ENCODE measurements at places on chromosomes 12 and 14.

- no peak for DNase-seq
Measured at GRCh38 chr14:77278461-77279230, 7.6 kb upstream of the NGB start.

GRCh38 chr12:108572166-108572790 lies 9.9 kb downstream of the ISCU start:
- no peak for DNase-seq

DNA sequence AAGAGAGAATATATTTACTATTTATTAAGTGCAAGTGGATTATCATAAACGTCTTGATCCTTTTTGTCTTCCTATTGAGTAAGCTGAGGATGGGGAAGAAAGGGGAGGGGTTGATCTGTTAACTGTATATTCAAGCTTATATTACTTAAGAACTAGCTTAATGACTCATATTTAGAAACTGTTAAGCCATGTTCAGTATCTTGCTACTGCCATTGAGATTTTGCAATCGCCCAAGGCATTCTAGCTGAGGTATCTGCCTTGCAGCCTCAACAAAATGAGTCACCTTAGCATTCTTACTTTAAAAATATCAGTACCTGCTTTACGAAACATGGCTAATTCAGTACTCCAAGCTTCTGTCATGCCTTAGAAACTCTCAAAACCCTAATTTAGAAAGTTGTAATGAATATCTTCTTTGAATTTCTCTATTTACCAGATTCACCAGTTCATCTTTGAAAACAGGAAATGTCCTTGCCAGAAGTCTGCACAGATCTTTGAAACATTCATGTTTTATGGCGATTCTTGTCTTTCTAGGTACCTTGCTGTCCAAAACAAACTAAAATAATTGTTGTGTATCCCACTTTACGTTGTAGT lies 76.1 kb downstream of the ALG10B start:
- DNase-seq, result no peak

GRCh38 chr14:57493467-57494181 lies at the start of gene CCDC198:
CCDC198 (minus strand) TSS chr14:57493857; CDS start chr14:57493715, 142 bp downstream.
- DNase-seq, result no peak

GRCh38 chr14:58836303-58836974 lies 198.7 kb downstream of the DACT1 start:
- DNase-seq, result no peak

DNA sequence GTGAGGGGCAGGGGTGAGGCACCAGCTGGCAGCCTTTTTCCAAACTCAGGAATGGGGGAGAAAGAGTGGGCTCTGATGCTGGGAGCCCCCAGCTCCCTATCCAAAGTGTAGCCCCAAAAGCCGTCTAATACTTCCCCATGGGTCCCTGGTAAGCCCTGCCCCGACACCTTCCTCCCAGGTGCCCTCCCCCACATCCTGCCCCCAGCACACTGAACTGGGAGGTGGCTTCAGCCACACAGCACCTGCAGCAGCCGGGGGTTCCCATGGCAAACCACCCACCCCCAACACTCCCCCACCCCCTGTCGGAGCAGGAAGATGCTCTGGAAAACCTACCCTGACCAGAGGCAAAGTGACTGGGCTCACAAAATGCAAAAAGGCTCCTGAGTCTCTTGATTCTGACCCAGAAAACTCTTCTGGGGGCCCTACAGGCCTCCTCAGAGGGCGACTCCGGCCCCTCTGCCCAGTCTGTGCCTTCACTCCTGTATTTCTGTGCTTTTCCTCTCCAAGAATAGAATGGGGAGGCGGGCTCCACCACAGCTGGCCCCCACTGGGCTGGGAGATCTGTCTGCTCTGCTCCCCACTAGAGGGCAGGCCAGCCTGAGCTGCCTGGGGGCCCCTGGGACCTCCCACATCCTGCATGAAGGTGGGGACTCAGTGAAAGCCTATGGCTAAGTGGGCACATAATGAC lies 81.6 kb downstream of the ITPK1 start:
- DNase-seq, result peak; percentile 66

GRCh38 chr14:61720294-61720661 lies 25.0 kb downstream of the HIF1A start:
- DNase-seq, result no peak

DNA sequence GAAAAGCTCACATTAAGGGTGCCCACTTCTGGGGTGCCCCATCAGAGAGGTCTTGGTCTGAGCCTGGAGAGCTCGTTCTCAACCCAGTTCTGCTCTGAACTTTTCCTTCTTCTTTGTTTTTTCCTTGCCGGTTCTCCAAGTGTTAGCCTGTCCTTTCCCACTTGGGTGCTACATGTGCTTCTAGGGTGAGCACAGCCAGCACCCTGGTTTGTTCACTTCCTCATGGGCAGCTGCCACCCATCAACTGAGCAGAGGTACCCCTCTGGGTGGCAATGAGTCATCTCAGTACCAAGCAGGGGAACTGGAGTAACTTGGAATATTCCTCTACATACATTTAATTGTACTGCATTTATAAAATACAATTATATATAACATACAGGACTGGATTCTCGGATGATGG lies 3.9 kb upstream of the SYNE3 start:
- DNase-seq, result no peak

- no peak for DNase-seq
Measured at GRCh38 chr12:39620659-39621658, 1.4 kb upstream of the ABCD2 start.

DNA sequence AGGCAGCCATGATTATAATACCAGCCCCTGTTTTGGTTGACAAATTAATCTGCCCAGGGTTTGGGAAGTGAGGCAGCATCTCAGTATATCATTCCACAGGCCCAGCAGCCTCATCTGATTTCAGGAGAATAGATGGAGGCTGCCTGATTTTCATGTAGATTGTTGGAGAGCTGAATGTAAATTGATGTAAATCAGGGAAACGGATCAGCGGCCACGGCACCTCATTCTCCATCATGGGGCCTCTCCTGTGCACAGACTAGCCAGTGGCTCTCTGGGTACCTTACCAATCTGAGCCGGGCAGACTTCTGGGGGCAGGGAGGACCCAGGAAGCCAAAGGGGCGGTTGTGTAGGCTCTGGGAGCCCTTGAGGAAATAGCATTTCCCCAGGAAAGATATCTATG lies 63.7 kb upstream of the GSC start:
- DNase-seq, result peak; percentile 15

GRCh38 chr12:123942911-123943648 lies 29.6 kb downstream of the CCDC92 start:
- DNase-seq, result no peak

GRCh38 chr14:59310633-59311032 lies 122.2 kb downstream of the DAAM1 start:
- DNase-seq, result no peak

DNA sequence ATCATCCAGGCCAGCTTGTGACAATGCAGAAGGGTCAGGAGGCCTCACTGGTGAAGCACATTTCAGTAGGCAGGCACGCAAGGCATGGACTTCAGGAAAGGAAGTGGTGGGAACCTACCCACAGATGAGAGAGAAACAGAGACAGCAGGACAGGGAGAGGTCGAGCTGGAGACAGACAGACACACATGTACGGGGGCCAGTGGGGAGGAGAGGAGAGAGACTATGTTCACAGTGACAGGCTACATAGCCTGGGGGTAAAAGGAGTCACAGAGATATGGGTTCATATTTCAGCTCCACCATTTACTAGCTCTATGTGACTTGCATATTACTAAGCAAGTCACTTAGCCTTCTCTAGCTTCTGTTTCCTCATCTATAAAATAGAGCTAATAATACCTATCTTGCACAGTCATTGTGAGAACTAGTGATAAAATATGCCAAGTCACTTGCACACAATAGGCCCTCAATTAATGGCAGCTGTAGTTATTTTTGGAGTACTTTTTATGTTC lies 91.1 kb upstream of the FUT8 start:
- no peak for DNase-seq

- DNase-seq, result no peak
Measured at GRCh38 chr12:10497602-10498001, 8.1 kb upstream of the EIF2S3B start.

GRCh38 chr14:33611405-33612196 lies 339.3 kb downstream of the EGLN3 start:
- DNase-seq, result peak; percentile 22

GRCh38 chr12:42790761-42791151 lies 201.2 kb upstream of the PRICKLE1 start:
- DNase-seq, result no peak

DNA sequence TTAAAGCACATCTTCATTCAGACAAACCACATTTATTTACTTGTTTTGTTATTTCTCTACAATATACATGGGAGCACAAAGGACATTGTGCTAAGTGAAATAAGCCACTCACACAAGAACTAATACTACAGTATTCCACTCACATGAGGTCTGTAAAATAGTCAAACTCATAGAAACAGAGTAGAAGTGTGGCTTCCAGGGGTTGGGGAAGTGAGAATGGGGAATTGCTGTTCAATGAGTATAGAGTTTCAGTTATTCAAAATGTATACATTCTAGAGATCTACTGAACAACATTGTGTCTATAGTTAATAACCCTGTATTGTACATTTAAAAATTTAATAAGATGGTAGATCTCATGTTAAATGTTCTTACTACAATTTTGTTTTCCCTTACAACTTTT lies 88.8 kb downstream of the ATXN7L3B start:
- DNase-seq, result no peak

DNA sequence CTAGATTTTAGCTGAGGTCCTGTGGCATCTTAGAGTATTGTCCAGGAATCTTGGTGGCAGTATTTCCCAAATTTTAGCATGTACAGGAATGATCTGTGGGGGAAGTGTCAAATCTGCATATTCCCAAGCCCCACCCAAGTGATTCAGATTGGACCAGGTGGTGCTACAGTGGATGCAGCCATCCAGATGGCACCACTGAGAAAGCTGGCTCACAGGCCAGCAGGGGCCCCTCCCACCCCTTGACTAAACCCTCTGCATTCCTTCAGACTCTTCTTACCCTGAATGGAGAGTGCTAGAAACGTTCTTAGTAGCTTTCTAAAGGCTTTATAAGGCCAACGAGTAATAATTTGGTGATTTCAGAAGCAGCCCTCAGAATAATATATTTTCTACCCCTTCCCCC lies 255.2 kb downstream of the NRXN3 start:
- peak; percentile 12 for DNase-seq

- DNase-seq, result no peak
Measured at GRCh38 chr12:57195186-57195585, 21.4 kb upstream of the NXPH4 start.

DNA sequence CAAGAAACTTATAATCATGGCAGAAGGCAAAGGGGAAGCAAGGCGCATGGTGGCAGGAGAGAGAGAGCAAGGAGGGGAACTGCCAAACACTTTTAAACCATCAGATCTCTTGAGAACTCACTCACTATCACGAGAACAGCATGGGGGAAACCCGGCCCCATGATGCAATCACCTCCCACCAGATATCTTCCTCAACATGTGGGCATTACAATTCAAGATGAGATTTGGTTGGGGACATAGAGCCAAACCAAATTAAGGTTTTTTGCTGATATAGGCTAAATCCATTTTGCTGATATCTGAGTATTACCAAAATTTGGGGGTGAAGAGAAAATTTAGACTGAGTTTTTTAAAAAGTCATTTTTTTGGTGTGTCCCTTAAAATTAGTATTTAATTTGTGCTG lies 54.9 kb upstream of the TMX1 start:
- no peak for DNase-seq

DNA sequence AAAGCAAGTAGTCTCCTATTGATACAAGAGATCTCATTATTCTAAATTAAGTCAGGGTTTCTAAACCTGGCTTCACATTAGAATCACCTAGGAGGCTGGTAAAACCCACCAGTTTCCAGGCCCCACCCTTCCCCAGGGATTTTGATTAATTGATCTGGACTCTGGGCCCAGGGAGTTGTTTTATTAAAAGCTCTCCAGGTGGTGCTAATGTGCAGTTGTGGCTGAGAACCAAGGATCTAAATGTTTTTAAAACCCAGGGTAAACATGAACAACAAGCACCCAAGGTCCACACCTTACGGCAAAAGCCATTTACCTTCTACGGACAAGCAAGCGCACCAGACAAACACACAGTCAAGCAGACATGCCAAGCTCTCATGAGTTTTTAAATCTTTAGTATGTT lies 73.9 kb downstream of the SLC2A13 start:
- no peak for DNase-seq

GRCh38 chr14:68460541-68460940 lies 332.3 kb downstream of the ZFP36L1 start:
- no peak for DNase-seq

DNA sequence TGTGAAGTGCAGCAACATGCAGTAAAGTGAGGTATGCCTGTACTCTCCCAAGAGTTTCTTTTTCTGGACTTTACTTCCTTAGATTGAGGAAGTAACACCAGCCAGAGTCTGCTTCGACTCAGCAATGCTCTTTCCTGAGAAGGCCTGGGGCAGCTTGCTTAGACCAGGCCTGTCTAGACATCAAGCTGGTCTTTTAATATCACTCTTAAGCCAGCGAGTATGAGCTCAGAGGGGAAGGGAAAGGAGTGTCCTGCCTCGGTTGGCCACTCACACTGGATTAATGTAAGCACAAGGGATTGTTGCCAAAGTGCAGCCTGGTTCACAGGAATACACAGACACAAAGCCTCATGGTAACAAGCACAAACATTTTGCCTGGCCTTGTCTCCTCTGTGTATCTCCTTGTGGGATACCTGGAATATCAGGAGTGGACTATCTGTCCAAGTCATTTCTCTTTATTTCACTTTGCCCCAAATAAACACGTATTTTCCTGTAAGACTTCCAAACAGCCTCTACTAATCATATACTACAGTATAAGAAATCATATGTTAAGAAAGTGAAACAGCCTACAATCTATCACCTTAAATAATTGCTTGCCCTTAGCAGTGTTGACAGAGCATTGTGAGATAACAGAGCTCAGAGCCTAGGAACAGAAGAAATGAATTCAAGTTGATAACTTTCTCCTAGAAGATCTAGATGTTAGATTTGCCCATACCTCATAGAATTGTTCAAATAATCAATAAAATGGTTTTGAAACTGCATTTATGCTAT lies 121.2 kb upstream of the DAAM1 start:
- DNase-seq, result no peak

GRCh38 chr12:96091833-96092232 lies 56.4 kb upstream of the LTA4H start:
- peak; percentile 13 for DNase-seq

DNA sequence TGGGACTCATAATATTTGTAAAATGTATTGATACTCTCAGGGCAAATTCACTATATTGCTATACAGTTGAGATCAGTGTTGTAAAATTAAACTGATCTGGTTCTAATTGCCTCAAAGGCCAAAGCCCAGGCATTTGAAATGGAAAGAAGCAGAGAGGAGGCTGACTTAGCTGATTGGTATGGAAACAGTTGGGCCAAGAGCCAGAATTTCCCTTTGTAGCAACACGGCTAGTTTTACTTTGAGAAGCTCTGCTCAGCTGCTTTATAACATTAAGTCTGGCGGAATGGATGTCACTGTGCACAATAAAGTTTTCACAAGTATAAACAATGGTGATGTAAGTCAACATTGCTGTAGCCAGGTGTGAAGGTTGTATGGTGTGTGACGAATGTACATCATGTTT lies 186.4 kb downstream of the MSRB3 start:
- DNase-seq, result no peak
